ENCODE measurements at places on chromosomes 16 and 17.

DNA sequence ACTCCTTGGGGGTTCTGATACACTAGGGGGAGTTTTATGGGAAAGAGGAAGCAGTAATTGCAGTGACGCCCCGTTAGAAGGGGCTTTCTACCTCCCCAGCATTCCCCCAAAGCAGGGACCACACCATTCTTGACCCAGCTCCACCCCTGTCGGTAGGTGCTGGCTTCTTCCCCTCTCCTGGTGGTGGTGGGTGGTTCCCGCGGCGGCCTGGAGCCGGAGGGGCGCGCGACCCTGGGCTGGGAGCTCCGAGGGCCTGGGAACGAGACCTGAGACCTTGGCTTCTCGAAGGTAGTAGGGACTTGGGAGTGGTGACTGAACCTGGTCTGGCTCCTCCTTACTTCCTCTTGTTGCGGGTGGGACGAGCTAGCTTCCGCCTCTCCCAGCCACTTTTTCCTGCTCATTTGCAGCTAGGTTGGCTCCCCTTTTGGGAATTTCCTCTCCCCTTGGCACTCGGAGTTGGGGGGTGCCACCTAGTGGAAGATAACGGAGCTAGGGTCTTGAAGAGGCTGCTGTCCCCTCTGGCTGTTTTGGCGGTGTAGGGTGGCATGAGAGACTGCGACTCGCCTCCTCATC lies 438 bp downstream of the GRN start:
- no peak for DNase-seq

- DNase-seq: no peak
These were observed 23.1 kb downstream of the RAB11FIP4 start for GRCh38 chr17:31414550-31414918.

- no peak for DNase-seq
These were observed 125.2 kb upstream of the SOX9 start for GRCh38 chr17:71995590-71995989.

DNA sequence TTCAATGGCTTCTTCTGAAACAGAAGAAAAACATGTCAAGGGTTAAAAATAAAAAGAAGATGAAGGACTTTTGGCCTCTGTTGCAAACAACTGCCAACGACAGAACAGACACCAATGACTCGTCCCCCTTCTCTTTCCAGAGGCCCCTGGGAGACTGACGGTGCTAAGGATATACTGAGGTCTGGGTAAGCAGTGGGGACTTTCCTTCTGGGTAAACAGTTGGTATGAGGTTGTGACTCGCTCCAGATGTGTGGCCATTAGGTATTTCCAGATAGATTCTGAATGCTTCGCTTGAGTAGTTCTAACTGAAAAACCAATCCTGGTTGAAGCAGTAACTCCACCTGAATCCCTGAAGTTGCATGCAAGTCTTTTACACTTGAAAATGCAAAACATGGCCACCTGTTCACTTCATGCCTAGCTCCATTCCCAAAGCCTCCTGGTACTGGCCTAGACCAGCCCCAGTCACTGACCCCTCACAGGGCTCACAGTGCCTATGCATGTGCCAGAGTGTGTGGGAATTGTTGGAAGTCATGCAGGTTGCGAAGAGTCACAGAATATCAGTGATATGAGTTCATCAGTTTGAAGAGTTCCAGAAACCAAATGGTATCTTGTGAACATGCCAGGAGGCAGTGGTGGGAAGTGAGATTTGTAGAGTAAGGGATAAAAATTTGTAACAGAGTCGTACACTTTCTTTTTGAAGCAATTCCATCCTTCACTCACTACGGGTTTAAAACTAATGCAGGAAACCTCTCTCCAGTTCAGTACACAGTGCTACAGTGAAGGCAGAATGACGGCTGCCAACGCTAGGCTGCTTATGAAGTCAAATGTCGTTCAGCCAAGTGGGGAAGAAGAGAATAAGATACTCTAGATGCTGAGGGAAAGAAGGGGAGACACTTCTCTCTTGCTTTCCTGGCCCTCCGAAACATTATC lies 217.8 kb downstream of the ZFHX3 start:
- no peak for DNase-seq

GRCh38 chr17:68461589-68461988 lies 4.3 kb upstream of the WIPI1 start:
- no peak for DNase-seq

DNA sequence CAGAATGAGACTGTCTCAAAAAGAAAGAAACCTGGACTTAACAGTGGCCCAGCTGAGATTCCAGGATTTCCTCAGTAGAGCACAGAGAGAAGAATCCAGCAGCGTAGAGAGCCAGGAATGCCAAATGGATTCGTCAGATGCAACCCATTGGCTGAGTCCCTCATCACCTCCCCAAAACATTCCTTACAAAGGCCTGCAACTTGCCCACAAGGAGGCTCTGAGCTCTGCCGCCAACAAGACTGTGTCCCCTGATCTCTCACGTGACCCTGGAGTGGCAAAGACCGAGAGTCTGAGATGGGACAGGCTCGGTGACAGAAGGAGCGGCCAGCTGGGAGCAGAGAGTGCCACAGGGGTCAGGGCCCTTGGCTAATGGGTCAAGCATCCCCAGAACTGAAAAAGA lies 6.9 kb upstream of the CHMP6 start:
- no peak for DNase-seq

GRCh38 chr17:10790491-10791401 lies 13.2 kb downstream of the TMEM238L start:
- DNase-seq: no peak

GRCh38 chr17:49926886-49927285 lies 42.1 kb upstream of the DLX4 start:
- DNase-seq: no peak

DNA sequence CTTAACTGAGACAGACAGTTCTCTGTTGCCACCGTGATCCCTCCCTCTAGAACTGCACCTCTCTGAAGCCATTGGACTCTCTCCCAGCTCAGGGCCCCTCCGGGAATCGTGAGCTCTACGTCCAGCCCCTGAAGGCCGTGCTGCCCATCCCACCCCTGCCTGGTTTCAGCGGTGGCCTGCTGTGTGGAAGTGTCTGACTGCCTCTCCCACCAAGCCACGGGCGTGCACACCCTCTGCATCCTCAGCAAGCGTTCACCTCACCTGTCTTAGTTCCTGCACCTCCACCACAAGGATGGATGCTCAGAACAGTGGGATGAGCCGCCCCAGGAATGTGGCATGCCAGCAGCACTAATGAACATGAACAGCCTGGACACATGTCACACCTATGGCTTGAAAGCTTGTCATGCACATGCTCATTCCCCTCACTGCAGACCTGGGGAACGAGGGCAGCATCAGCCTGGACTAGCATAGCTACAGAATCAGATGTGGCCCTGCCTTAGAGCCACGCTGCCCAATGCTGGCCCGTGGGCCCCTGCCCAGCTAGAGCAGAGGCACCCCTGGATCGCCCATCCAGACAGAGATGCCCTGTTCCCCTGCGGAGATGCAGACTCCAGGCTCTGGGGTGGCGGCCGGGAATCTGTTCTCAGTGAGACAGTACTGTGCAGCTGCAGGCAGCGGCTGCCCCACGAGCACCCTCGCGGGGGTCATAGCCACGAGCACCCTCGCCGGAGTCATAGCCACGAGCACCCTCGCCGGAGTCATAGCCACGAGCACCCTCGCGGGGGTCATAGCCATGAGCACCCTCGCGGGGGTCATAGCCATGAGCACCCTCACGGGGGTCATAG lies 73.7 kb upstream of the CHMP6 start:
- no peak for DNase-seq

DNA sequence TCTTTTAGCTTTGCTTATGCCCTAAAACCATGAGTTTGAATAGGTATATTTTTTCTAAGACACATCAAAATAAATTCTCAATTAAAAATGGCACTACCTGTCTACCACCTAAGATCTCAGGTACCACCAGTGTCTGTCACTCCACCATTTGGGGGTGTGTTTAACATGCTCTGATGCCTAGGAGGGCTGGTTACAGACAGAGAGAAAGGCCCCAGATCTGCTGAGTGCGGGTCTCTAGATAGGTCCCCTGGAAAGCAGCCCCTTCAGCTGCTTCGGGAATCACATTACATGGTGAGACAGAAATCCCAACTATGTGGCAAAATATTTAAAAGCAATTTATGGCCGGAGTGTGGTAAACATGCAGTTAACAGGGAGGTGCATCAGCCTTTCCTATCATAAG lies 653 bp upstream of the VAC14 start:
- DNase-seq: no peak

- no peak for DNase-seq
These were observed 147.5 kb downstream of the CDH11 start for GRCh38 chr16:64974381-64974780.

DNA sequence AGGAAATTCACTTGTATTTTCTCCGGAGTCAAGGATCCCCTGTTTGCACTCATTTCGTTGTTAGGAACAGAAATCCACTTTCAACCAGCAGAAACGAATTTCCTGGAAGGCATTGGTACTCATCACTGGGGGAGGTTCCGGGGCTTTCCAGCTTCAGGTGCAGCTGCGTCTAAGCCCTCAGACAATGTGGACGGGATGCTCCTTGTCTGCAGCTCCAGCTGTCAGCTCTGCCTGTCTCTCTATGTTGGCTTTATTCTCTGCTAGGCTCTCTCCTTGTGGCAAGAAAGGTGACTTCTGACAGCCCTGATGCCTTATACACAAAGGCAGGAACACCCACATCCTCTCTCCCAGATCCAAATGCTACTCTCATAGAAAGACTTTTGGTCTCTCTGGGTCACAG lies 183.9 kb upstream of the HSBP1 start:
- no peak for DNase-seq

DNA sequence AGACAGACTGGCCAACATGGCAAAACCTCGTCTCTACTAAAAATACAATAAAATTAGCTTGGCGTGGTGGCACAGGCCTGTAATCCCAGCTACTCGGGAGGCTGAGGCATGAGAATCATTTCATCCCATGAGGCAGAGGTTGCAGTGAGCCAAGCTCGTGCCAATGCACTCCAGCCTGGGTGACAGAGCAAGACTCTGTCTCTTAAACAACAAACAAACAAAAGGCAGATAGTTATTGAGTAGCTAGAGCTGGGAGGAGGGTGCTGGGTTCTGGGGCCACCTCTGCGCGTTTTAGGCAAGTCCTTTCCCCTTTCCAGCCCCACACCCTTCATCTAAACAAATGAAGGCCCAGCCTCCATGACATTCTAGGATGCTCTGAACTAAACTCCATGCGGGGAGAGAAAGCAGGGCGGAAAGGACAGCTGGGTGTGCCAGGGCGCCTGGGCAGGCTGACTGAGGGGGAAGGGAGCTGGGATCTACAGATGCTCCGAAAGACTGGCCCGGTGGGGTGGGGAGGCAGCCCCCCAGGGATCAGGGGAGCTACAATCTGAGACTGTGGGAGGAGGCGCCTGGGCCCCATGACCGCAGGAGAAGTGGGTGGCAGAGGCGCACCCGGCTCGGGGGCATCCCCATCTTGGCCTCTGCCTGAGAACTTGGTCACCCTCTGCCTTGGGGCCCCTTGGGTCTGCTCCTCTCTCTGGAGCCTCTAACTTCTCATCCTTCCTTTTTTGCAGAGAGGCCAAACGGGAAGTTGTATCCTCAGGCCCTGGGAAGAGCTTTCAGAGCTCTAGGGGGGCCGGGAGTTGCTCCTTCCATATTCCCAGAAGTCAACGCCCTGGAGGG lies 910 bp downstream of the ITGAL start:
- DNase-seq: peak; percentile 32

DNA sequence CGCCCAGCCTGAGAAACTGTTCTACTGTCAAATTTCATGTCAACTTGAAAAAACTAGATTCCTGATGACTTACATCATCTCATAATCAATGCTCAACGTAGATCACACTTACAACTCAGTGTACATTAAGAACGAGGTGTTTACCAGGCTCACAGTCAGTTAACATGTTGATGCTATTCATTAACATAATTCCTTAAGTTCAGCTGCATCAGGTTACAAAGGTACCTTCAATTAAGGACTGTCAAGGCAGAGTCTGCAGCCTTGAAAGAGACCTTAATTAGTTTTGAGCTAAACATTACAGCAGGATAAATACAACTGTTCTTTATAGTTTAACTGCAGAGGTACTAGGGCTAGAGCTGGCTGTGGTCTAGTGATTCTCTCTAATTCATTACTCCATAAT lies 1.9 kb downstream of the GNA13 start:
- DNase-seq: no peak

DNA sequence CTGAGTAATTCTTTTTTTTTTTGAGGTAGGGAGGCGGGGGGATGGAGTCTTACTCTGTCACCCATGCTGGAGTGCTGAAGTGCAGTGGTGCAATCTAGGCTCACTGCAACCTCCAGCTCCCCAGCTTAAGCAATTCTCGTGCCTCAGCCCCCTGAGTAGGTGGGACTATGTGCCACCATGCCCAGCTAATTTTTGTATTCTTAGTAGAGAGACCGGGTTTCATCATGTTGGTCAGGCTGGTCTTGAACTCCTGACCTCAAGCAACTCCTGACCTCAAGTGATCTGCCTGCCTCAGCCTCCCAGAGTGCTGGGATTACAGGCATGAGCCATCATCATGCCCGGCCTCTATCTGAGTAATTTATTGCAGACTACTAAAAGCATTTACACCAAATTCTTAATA lies 19.4 kb downstream of the KPNB1 start:
- no peak for DNase-seq

DNA sequence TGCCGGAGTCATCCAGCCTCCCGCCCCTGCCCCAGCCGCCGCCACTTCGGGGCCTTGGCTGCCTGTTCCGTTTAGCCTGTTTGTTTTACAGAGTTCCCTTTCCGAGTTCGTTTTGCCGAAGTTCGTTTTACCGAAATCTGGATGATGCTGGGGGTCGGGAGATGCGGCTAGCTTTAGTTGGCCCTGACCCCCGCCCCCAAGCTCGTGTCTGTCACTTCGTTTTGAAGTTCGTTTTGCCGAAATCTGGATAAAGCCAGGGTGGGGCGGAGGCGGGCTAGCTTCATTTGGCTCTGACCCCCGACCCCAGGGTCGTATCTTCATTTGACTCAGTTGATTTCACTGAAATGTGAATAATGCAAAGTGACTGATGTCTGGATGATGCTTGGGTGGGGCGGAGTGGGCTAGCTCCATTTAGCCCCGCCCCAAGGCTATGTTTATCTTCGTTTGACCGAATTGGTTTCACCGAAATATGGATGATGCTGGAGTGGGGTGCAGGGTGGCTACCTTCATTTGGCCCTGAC lies 591 bp downstream of the PSMD7 start:
- peak; percentile 11 for DNase-seq

DNA sequence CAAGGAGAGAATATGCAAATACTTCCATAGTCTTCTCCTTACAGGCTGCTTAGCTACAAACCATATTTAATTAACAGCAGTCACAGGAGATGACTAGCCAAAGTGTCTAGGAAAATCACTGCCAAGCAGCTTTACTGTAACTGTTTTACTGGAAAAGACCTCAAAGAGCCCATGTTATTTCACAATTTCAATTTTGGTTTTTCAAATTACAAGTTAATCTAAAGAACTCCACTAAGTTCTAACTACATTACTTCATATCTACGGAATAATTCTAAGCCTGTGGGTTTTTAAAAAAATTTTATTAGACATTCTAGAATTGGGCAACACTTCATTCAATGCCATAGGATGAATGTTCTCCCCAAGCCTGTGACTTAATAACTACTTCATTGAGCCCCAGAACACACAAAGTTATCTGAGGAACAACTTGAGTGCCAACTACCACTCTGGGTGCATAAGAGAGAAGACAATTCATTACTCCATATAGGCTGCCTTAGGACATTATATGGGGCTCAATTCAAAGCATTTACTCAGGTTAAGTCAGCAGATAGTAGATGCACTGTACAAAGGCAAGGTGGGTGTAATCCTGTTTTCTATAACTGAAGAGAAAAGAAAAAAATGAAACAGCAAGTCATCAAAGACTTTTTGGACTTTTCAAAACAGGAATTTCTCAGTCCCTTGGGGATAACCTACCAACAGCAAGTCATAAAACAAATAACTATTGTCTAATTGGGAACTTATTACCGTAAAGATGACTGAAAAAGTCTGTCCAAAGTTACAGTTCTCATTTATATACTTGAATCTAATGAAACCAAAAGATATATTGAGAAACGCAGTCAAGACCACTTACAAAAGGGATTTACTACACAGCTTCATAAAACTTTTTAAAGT lies 33.0 kb downstream of the STAT3 start:
- no peak for DNase-seq
